ENCODE measurements at places on chromosomes 1 and 21. TPM values are rescaled to one million over a fixed set of nuclear protein-coding genes. Genes with fewer than 3 reads are reported as not detected.

The SYCP1 gene
- not detected for total RNA-seq

The CFAP74 gene
- total RNA-seq = 0.28 TPM

The CELA3A gene
- not detected for total RNA-seq

The MFAP2 gene
- 146 TPM for total RNA-seq

The HSD3B1 gene
- not detected for total RNA-seq

The SLC44A5 gene
- 2.1 TPM for total RNA-seq

The CDCA8 gene
- total RNA-seq = 47.7 TPM

- no peak overlapping the region for H3K27ac ChIP-seq
- no peaks in the 10 kb centered on the region for H3K36me3 ChIP-seq
- no peak overlapping the region for H3K4me3 ChIP-seq
- no peak for DNase-seq
- no peaks in the 10 kb centered on the region for H3K4me1 ChIP-seq
- H3K27me3 ChIP-seq = no peaks in the 10 kb centered on the region
These were observed 25.6 kb downstream of the OR10J5 start for GRCh38 chr1:159510229-159510541.

- no peaks in the 10 kb centered on the region for H3K36me3 ChIP-seq
- H3K27me3 ChIP-seq = no peaks in the 10 kb centered on the region
- no peak overlapping the region for H3K27ac ChIP-seq
- no peaks in the 10 kb centered on the region for H3K4me1 ChIP-seq
- H3K4me3 ChIP-seq = no peak overlapping the region
These were observed 726.2 kb downstream of the USP25 start for GRCh38 chr21:16455978-16456377.

DNA sequence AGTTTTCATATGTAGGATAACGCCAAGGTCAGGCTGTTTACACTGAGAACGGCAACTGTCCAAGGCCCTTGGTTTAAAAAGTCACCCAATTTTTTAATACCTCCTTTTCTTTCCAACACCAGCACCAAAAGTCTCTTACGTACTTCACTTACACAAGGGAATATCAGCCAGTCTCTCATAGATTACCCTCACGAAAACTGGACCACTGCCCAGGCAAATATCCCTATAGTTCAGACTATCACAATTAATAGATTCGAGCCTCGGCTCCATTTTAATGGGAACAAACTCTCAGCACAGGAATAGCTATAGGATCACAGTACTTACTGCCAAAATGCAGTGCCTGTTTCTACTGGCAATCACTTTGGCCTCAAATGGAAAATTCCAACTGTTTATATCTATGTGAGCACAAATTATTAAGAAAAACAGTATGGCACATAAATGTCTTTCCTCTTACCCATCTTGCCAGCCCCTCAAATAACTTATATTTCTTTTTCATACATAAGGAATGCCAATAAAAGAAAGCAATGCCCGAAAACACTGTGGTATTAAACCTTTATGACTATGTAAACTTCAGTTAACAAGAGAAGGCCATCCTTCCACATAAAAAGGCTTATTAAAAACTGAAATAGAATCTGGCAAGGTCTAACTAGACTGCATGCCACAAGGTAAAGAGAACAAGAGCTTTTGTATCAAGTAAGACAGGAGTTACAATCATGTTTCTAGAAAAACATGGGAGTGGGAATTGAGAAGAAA is 97.8 kb downstream of the SLC45A1 start:
- H3K4me3 ChIP-seq = no peak overlapping the region
- H3K27me3 ChIP-seq = no peaks in the 10 kb centered on the region
- peaks cover 6% of the 10 kb centered on the region for H3K4me1 ChIP-seq
- peaks cover 19% of the 10 kb centered on the region for H3K36me3 ChIP-seq
- no peak for DNase-seq
- H3K27ac ChIP-seq = no peak overlapping the region

- H3K27me3 ChIP-seq = no peaks in the 10 kb centered on the region
- DNase-seq = no peak
- H3K27ac ChIP-seq = no peak overlapping the region
- no peak overlapping the region for H3K4me3 ChIP-seq
- H3K4me1 ChIP-seq = no peaks in the 10 kb centered on the region
- no peaks in the 10 kb centered on the region for H3K36me3 ChIP-seq
These were observed 96.1 kb upstream of the PRMT6 start for GRCh38 chr1:106960412-106960811.

- H3K4me3 ChIP-seq = no peak overlapping the region
- H3K4me1 ChIP-seq = no peaks in the 10 kb centered on the region
- H3K27me3 ChIP-seq = no peaks in the 10 kb centered on the region
- peaks cover 25% of the 10 kb centered on the region for H3K36me3 ChIP-seq
These were observed 28.0 kb downstream of the DENND2D start for GRCh38 chr1:111172463-111172862.

GRCh38 chr1:145720556-145720877 is 1.2 kb downstream of the CD160 start:
- no peaks in the 10 kb centered on the region for H3K27me3 ChIP-seq
- no peaks in the 10 kb centered on the region for H3K36me3 ChIP-seq
- no peak overlapping the region for H3K27ac ChIP-seq
- H3K4me1 ChIP-seq = no peaks in the 10 kb centered on the region
- peak overlapping the region; percentile 64 for H3K4me3 ChIP-seq

DNA sequence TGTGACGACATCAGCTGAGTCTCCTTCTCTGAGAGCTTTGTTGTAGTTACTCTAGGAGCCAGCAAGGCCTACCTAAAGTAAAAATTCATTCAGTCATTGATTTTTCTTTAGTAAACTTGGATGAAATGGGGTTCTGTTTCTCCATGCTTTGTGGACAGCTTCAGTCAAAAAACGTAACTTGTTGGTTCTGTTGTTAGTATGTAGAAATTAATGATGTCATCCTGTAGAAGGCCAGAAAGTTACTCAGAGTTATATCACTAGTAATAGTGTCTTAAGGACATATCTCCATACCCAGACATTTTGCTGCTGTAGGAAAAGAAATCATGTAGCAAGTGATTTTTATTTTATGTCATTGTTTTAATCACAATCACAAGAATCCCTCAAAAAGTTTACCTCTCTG is 43.0 kb downstream of the KDM1A start:
- no peak overlapping the region for H3K27ac ChIP-seq
- DNase-seq = no peak
- H3K36me3 ChIP-seq = peaks cover 73% of the 10 kb centered on the region
- H3K4me1 ChIP-seq = no peaks in the 10 kb centered on the region

GRCh38 chr1:211424018-211424417 is 67.9 kb downstream of the RD3 start:
- no peaks in the 10 kb centered on the region for H3K4me1 ChIP-seq
- no peaks in the 10 kb centered on the region for H3K36me3 ChIP-seq
- no peak for DNase-seq
- H3K27ac ChIP-seq = no peak overlapping the region

GRCh38 chr1:112460615-112461014 is 48.1 kb upstream of the WNT2B start:
- H3K36me3 ChIP-seq = peaks cover 14% of the 10 kb centered on the region
- no peaks in the 10 kb centered on the region for H3K4me1 ChIP-seq
- H3K27ac ChIP-seq = no peak overlapping the region

DNA sequence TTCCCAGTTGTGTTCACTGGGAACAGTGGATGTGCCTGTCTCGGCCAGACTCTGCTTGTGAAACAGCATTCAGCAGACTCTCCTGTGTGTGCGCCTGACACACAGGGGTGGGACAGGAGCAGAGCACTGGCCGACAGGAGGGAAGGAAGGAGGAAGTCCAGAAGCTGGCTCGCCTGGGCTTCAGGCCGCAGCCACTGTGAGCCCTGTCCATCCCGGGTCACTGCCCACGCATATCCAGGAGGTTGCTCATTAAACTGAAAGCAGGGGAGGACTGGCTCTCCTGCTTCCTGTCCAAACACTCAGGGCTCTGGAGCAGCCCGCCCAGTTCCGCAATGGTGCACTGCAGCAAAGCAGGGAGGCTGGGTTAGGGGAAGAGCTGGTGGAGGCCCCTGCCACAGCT is 218.7 kb upstream of the VAMP3 start:
- peaks cover 3% of the 10 kb centered on the region for H3K4me1 ChIP-seq
- H3K36me3 ChIP-seq = no peaks in the 10 kb centered on the region
- H3K4me3 ChIP-seq = no peak overlapping the region

- H3K27me3 ChIP-seq = no peaks in the 10 kb centered on the region
- peaks cover 10% of the 10 kb centered on the region for H3K36me3 ChIP-seq
- H3K4me1 ChIP-seq = peaks cover 27% of the 10 kb centered on the region
- H3K4me3 ChIP-seq = peak overlapping the region; percentile 73
These were observed 8.5 kb downstream of the MEX3A start for GRCh38 chr1:156073740-156074139.
